Spinal cord (tissue), 10 donors: ENCODE measurements at places on chromosomes 12 and 14.
A peak's percentile ranks its signal among the peaks of the same experiment; 100 is the strongest.

DNA sequence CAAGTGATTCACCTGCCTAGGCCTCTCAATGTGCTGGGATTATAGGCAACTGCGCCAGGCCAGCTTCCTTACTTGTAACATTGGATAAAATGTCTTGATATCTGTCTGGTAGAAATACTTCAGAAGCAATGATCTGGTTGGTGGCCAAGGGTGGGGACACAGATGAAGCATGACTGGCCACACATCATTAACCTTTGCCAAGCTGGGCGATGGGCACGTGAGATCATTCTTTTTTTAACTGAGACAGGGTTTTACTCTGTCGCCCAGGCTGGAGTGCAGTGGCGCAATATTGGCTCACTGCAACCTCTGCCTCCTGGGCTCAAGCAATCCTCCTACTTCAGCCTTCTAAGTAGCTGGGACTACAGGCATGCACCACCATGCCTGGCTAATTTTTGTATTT is 31.1 kb downstream of the PLEKHH1 start:
- peaks cover 41% of the 10 kb centered on the region for H3K36me3 ChIP-seq

- no peak overlapping the region for H3K4me3 ChIP-seq
- peak; percentile 8 for DNase-seq
- no peak overlapping the region for H3K27ac ChIP-seq
- H3K36me3 ChIP-seq = no peaks in the 10 kb centered on the region
- H3K4me1 ChIP-seq = no peaks in the 10 kb centered on the region
- no peaks in the 10 kb centered on the region for H3K27me3 ChIP-seq
These were observed 349.7 kb downstream of the NRXN3 start for GRCh38 chr14:78519863-78520262.

GRCh38 chr12:63915105-63915800 is 70.8 kb downstream of the SRGAP1 start:
- no peak overlapping the region for H3K4me3 ChIP-seq
- H3K36me3 ChIP-seq = no peaks in the 10 kb centered on the region
- H3K27ac ChIP-seq = no peak overlapping the region
- H3K4me1 ChIP-seq = peaks cover 9% of the 10 kb centered on the region

GRCh38 chr12:121010860-121011259 is 5.4 kb downstream of the C12orf43 start:
- no peaks in the 10 kb centered on the region for H3K27me3 ChIP-seq
- H3K4me1 ChIP-seq = peaks cover 3% of the 10 kb centered on the region
- DNase-seq = no peak

DNA sequence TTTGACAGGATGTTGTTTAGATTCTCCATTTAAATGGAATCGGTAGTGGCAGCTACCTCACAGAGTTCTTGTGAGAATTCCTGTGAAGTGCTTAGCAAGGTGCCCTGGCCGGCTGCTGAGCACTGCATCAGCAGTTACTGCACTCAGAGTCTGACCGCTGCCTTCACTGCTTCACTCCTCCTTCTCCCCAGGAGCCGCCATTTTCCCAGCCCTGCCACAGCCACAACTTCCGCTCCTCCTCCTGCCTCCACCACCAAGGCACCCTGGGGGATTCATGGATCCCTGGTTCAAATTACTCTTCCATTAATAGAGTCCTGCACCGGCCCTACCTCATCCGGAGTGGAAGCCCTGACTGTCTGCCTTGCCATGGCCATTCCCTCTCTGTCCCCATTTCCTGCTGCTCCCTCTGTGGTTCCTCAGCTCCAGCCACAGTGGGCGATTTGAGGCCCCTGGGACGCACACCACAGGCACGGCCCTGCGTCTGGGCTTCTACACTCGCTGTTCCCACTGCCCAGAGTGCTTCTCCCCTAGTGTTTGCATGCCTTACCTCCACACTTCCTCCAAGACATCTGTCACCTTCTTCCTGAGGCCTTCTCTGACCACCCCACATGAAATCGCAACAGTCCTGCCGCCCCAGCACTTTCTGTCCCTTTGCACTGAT is 210.3 kb downstream of the IPO8 start:
- H3K27ac ChIP-seq = no peak overlapping the region
- no peaks in the 10 kb centered on the region for H3K4me1 ChIP-seq
- H3K4me3 ChIP-seq = no peak overlapping the region
- H3K36me3 ChIP-seq = no peaks in the 10 kb centered on the region

- no peaks in the 10 kb centered on the region for H3K36me3 ChIP-seq
- H3K27ac ChIP-seq = no peak overlapping the region
- no peak overlapping the region for H3K4me3 ChIP-seq
- no peak for DNase-seq
- H3K27me3 ChIP-seq = no peaks in the 10 kb centered on the region
These were observed 25.8 kb downstream of the RIN3 start for GRCh38 chr14:92539419-92539818.

GRCh38 chr12:13362260-13362841 is 165.8 kb downstream of the EMP1 start:
- no peaks in the 10 kb centered on the region for H3K4me1 ChIP-seq
- no peak for DNase-seq
- no peaks in the 10 kb centered on the region for H3K36me3 ChIP-seq
- H3K27ac ChIP-seq = no peak overlapping the region

GRCh38 chr12:11846488-11846887 is 197.0 kb downstream of the ETV6 start:
- DNase-seq = no peak
- H3K4me1 ChIP-seq = no peaks in the 10 kb centered on the region
- H3K36me3 ChIP-seq = peaks cover 7% of the 10 kb centered on the region
- no peaks in the 10 kb centered on the region for H3K27me3 ChIP-seq
- H3K27ac ChIP-seq = no peak overlapping the region

- H3K4me3 ChIP-seq = no peak overlapping the region
- H3K27ac ChIP-seq = no peak overlapping the region
- H3K4me1 ChIP-seq = no peaks in the 10 kb centered on the region
- H3K27me3 ChIP-seq = no peaks in the 10 kb centered on the region
- DNase-seq = no peak
These were observed 51.2 kb downstream of the KCNH5 start for GRCh38 chr14:62994096-62994495.

- H3K27me3 ChIP-seq = no peaks in the 10 kb centered on the region
- DNase-seq = no peak
- H3K27ac ChIP-seq = no peak overlapping the region
- no peak overlapping the region for H3K4me3 ChIP-seq
- no peaks in the 10 kb centered on the region for H3K36me3 ChIP-seq
- H3K4me1 ChIP-seq = no peaks in the 10 kb centered on the region
These were observed 409.3 kb upstream of the TBX3 start for GRCh38 chr12:115093261-115093660.

DNA sequence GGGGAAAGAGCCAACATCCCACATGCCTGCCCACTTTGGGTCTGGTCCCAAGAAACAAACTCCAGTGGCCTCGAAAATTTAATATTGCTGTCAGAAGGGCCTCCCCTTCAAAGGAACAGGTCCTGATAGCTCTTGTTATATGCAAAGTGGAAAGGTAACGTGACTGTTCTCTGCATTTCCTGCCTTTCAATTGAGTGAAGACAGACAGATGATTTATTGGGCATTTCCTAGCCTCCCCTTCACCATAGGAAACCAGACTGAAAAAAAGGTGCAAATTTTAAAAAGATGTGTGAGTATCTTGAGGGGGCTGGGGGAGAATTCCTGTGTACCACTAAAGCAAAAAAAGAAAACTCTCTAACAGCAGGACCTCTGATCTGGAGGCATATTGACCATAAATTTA is 235.2 kb downstream of the ZFP36L1 start:
- H3K27me3 ChIP-seq = no peaks in the 10 kb centered on the region
- no peak overlapping the region for H3K4me3 ChIP-seq
- H3K27ac ChIP-seq = no peak overlapping the region

DNA sequence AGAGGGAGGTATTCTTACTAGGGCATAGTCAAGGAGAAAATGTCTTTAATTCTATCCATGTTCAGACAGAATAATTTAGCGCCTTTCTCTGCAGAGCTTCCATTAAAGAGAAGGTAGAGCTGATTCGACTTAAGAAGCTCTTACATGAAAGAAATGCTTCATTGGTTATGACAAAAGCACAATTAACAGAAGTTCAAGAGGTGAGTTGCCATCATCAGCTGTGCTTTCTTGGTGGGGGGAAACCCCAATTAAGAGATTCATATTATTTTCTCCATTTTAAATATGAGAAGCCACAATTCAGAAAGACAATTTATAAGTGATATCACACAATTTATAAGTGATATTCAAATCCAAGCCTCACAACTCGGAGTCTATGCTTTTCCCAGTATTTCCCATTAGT is 27.8 kb downstream of the RPGRIP1 start:
- no peaks in the 10 kb centered on the region for H3K36me3 ChIP-seq
- H3K4me1 ChIP-seq = peaks cover 4% of the 10 kb centered on the region
- no peak overlapping the region for H3K4me3 ChIP-seq
- no peak for DNase-seq
- H3K27ac ChIP-seq = no peak overlapping the region

- no peak overlapping the region for H3K4me3 ChIP-seq
- peaks cover 4% of the 10 kb centered on the region for H3K4me1 ChIP-seq
- DNase-seq = no peak
- no peaks in the 10 kb centered on the region for H3K36me3 ChIP-seq
These were observed 147.1 kb downstream of the TMX1 start for GRCh38 chr14:51386983-51387735.

GRCh38 chr14:35044939-35045797 is 904 bp upstream of the FAM177A1 start:
- H3K4me3 ChIP-seq = peak overlapping the region; percentile 92
- H3K27ac ChIP-seq = peak overlapping the region; percentile 97
- no peaks in the 10 kb centered on the region for H3K27me3 ChIP-seq
- DNase-seq = no peak

GRCh38 chr12:42933461-42934081 is 344.0 kb upstream of the PRICKLE1 start:
- no peak overlapping the region for H3K27ac ChIP-seq
- no peak overlapping the region for H3K4me3 ChIP-seq
- H3K4me1 ChIP-seq = no peaks in the 10 kb centered on the region

DNA sequence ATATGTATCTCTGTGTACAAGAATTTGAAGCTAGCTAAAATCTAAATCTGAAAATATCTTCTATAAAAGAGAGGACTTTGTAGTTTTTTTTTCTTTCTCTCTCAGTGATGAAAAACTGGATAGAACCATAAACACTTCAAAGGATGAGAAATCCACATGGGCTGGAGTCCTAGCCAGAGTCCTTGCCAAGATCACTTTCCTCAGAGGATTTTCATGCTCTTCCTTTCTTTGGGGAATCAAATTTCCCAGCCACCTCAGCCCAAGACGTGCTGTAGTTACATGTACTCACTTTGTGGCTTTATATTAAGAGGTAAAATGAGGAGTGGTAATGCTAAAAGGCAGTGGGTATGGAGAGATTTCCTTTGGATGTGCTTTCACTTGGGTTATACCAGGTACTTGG is 110.3 kb downstream of the SLC38A1 start:
- no peaks in the 10 kb centered on the region for H3K36me3 ChIP-seq
- no peaks in the 10 kb centered on the region for H3K27me3 ChIP-seq
- H3K4me1 ChIP-seq = no peaks in the 10 kb centered on the region
- H3K27ac ChIP-seq = no peak overlapping the region
